ENCODE measurements at places on chromosomes 2 and 18.
A peak's percentile ranks its signal among the peaks of the same experiment; 100 is the strongest.

- DNase-seq, result peak; percentile 19
These were observed 9.0 kb upstream of the HIBCH start for GRCh38 chr2:190328573-190329147.

GRCh38 chr2:97913846-97914245 lies 81.9 kb downstream of the TMEM131 start:
- DNase-seq, result no peak

GRCh38 chr18:10928011-10928771 lies 221.2 kb downstream of the PIEZO2 start:
- DNase-seq, result no peak

- no peak for DNase-seq
These were observed 11.1 kb upstream of the SKOR2 start for GRCh38 chr18:47262301-47263149.
